ENCODE measurements at places on chromosomes 1 and 21.

DNA sequence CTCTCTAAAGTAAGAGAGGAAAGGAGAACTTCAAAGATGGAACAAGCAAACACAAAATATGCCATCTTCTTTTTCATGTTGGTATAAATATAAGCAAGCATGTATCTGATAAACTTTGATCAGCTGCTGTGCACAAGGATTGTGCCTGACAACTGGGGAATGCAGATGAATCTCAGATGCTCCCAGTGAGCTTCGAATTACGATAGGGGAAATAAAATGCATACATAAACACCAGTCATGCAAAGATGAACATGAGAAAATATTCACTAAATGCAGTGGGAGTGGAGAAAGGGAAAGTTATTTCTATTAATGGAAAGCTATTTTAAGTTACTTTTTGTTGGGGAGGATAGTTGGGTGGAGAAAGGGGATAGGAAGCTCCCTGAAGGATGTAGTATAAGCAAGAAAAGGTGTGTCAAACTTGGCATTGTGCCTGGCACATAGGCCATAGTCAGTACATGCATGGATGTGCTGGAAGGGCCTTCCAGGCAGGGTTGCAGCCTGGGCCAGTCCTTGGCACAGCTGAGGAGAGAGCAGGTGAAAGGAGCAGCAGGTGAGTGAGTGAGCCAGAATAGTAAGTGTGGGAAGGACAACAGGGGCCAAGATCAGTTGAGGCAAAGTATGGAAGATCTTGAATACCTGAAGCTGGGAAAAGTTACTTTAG is 57.8 kb upstream of the PGD start:
- no peak for DNase-seq

DNA sequence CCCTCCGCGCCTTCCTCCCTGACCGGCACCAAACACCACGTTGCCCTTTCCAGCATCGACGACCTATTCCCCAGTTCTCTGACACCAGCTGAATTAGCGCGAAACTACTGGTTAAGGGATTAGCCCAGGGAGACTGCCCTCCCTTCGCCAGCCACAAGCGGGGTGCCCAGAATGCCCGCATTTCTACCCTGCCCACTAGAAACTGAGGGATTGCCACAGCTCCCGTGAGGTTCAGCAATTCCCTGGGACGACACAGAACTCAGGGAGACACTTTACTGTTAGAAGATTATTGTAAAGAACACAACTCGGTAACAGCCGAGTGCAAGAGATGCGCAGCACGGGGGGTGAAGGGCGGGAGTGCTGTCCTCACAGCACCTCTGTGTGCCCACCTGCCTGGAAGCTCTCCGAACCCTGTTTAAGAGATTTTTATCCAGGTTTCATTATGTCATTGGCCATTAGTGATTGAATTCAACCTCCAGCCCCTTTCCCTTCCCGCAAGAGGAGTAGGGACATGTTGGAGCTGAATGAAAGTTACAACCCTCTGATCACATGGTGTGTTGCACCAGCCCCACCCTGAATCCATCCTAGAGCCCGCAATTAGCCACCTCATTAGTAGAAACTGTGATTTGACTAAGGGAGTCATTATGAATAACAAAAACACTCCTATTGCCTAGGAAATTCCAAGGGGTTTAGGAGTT is 15.8 kb upstream of the RIPPLY3 start:
- no peak for DNase-seq

DNA sequence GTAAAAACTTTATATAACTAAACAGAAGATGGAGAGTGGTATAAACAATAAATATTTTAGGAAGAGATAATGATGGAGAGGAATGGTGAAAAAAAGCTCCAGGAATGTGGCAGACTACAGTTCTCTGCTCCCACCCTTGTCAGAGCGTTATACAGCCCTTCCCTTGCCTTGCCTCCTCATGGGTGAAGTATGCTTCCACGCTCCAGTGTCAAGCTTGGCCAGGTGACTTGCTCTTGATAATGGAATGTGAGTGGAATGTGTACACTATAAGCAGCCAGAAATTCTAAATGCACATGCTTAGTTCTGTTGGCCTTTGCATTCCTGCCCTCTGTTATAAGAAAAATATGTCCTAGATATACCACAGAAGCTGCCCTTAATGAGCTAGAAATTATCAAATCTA is 24.7 kb upstream of the POGK start:
- no peak for DNase-seq

DNA sequence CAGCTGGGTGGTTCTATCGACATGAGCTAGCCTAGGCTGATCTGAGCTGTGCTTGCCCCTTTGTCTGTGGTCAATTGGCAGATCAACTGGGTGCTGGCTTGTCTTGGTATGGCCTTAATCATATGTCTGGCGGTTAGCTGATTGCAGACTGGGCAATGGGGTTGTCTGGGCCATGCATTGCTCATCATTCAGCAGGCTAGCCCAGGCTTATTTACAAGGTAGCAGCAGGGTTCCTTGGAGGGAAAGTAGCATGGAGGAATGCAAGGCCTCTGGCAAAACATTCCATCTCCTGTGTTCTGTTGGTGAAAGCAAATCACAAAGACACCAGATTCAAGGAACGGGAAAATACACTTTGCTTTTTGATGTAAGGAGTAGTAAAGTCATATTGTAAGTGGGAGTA is 84.0 kb upstream of the IVNS1ABP start:
- DNase-seq = no peak

GRCh38 chr1:10242811-10243210 is 32.4 kb downstream of the KIF1B start:
- no peak for DNase-seq

GRCh38 chr1:177432897-177433296 is 262.1 kb downstream of the BRINP2 start:
- DNase-seq = no peak

- DNase-seq = no peak
Observed at GRCh38 chr1:168829876-168830275, 100.9 kb upstream of the DPT start.

GRCh38 chr21:36171336-36171735 is 14.7 kb downstream of the DOP1B start:
- no peak for DNase-seq

GRCh38 chr1:112998592-112999235 is 42.7 kb upstream of the SLC16A1 start:
- DNase-seq = no peak

- DNase-seq = no peak
Observed at GRCh38 chr1:223423641-223424233, 30.5 kb downstream of the CCDC185 start.

DNA sequence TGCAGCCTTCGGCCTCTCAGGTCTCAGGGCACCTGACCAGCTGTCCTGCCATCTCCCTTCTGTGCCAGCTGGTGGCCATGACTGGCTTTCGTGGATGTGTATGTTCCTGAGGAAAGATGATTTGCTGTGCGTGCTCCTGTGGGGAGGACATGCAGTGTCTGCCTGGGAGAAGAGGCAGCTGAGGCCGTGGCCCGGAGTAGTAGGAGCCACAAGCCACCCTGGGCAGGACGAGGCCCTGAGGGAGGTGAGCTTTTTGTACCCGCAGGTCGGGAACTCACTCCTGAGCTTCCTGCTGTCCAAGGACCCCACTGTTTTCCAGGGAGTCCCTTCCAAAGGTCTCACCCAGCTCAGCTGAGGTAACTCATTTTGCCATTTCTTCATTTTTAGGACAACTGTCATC is 58.5 kb downstream of the PIK3CD start:
- no peak for DNase-seq

- no peak for DNase-seq
Observed at GRCh38 chr1:180173451-180173850, 18.8 kb downstream of the QSOX1 start.

DNA sequence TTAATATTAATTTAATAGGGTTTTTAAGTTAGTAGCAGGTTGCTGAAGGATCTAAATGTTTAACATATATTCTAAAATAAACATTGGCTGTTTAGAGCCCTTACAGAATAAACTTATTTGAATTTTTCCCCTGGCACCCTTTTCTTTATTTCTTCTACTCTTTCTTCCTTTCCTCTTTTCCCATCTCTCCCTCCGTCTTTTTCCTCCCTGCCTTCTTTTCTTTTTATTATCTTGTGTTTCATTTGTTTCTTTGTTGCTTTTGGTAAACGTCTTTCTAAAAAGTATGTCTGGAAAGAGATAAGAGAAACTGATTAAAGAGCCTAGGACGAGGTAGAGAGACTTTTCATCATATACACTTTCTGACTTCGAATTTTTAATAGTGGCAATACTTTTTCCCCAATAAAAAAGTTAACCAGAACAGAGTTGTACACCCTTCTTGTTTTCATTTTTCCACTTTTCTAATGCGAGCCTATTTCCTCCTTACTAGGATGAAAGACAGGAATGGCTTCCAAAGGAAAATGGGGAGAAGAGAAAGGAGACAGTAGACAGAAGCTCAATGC is 39.5 kb upstream of the ATF3 start:
- DNase-seq = no peak

All from activated CD8-positive, alpha-beta memory T cell treated with anti-CD3 and anti-CD28 coated beads, Interleukin-2, amount 50 U/mL, for 48 hours (primary cell).